COR-L47 (cell line): ENCODE measurements at places on chromosomes 1 and 21.
A peak's percentile ranks its signal among the peaks of the same experiment; 100 is the strongest.

GRCh38 chr1:1782399-1783221 is 4.3 kb upstream of the NADK start:
- DNase-seq: peak; percentile 72

GRCh38 chr1:97164276-97164639 is 442.7 kb downstream of the PTBP2 start:
- no peak for DNase-seq

- peak; percentile 59 for DNase-seq
Measured at GRCh38 chr1:95685081-95685480, 451.1 kb downstream of the RWDD3 start.

GRCh38 chr1:94522304-94522703 is 19.3 kb downstream of the F3 start:
- peak; percentile 41 for DNase-seq

DNA sequence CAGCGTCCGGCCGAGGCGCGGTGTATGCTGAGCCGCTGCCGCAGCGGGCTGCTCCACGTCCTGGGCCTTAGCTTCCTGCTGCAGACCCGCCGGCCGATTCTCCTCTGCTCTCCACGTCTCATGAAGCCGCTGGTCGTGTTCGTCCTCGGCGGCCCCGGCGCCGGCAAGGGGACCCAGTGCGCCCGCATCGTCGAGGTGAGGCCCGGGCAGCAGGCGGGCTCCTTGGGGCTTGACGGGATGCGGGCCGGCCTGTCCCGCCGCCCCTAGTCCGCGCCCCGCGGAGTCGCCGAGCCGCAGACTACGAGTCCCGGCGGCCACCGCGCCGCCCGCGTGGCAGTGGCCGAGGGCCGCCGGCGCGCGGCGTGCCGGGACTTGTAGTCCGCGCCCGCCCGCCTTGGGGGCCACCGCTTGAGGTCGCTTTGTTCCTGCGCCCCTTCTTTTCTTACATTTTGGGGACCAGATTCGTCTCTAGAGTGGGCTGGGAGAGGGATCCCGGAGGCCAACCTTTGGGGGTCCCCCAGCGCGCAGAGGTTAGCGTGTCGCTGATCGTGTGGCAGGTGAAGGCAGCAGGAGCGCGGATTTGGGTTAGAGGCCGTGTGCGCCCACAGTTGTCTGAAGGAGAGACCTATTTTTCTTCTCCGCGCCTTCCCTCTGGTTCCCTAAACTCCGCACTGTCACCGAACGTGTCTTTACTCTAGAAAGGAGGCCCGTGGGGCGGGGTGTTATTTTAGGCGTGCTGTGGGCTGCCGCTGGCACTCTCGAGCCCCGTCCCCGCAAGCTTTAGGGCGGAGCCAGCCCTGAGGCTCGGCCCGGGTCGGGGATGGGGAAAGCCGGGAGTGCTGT is 553 bp downstream of the CMPK1 start:
- peak; percentile 43 for DNase-seq

DNA sequence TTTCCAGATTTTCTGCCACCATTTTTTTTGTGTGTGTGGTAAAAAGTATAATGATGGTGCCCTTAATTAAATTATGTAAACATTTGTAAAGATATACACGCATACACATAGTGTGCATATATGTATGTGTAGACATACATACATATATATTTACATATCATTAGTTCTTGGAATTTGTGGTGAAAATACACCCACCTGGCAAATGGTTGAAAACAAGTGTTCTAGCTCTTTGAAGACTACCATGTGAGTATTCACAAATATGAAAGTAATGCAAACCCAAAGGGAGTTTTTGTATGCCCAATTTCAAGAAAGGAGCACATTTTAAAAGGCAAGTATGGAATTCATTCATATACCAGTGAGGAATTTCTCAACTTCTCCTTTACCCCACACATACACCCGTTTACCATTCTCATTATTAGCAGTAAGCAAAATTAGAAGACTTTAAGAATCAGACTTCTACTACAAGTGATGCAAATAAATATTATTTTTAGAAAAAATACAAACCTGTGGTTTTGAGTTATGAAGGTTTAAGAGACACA is 8.0 kb downstream of the RABGAP1L start:
- no peak for DNase-seq

- no peak for DNase-seq
Measured at GRCh38 chr1:113178106-113178505, 105.1 kb downstream of the LRIG2 start.

DNA sequence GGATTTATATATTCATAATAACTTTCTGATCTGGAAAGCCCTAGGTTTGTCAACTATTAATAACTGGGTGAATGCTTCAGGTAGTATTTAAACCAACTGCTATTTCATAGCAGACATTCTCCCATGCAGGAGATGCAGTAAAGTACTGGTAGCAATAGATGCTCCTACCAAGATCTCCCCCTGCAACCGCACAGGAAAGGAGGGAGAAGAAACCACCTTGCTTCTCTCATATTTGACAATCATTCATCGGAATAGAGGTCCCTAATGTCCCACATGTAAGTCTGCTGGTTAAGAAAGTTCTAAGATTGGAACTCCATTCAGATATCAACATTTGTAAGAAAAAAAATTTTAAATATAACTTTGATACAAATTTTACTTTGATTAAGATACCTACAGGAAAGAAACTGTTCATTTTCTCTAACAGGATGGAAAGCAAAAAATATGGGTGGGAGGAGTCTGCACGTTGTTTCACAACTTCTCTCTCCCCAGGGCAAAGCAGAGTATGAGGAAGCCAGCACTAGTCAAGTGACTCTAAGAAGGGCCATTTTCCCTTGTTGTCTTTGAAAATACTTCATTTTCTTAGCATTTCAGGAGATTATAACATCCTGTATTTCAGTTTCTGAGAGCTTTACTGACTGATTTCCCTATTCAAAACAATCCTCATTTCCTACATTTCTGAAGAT is at the start of gene PYHIN1:
TSS of gene PYHIN1 (plus strand) at position 498 of the 683 bp plus-strand sequence. CDS start 5,359 bp downstream, outside the sequence.
- no peak for DNase-seq

GRCh38 chr21:46323227-46323709 is 402 bp downstream of the C21orf58 start:
- DNase-seq: no peak

DNA sequence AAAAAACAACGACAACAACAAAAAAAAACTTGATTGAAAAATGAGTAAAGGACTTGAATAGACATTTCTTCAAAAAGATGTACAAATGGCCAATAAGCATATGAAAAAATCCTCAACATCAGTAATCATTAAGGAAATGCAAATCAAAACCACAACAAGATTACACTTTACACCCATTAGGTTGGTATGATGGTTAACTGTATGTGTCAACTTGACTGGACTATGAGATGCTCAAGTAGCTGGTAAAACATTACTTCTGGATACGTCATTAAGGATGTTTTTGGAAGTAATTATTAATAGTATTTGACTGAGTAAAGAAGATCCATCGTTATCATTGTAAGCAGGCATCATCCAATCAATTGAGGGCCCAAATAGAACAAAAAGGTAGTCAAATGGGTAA is 34.9 kb upstream of the LYPLAL1 start:
- no peak for DNase-seq

GRCh38 chr21:36437745-36438128 is 42.2 kb downstream of the CLDN14 start:
- DNase-seq: no peak

GRCh38 chr1:46480959-46481646 is 8.5 kb upstream of the DMBX1 start:
- no peak for DNase-seq

DNA sequence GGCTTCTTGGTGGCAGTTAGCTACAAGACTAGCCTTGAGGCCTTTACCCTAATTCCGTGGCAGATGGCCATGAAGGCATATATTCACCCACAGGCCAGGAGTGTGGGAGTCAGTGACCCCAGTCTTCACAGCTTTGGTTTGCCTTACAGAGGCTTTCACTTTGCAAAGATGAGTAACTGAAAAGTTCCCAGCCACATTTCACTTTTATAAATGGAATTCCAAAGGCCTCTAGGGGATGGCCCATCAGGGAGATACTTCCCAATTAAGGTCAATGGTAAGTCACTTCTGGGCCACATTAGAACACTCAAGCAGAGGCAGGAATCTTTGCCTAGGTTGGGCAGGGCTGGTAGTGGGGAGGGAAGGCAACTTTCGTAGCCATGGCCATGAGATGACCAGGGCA is 13.1 kb upstream of the HEYL start:
- no peak for DNase-seq

GRCh38 chr1:232789651-232790050 is 15.6 kb upstream of the MAP10 start:
- no peak for DNase-seq

DNA sequence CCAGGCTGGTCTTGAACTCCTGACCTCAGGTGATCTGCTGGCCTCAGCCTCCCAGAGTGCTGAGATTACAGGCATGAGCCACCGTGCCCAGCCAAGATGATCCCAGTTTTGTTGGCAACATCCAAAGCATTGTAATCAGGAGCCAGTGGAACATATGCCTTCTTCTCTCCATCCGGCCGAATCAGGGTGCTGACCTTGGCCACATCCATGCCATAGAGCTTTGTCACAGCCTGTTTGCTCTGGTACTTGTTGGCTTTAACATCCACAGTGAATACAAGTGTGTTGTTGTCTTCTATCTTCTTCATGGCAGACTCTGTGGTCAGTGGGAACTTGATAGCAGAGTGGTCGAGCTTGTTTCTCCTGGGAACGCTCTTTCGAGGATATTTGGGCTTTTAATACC is 17.1 kb downstream of the TNFRSF8 start:
- DNase-seq: no peak

GRCh38 chr1:28646040-28646439 is 2.4 kb upstream of the RNU11 start:
- DNase-seq: no peak

- DNase-seq: no peak
Measured at GRCh38 chr1:116497656-116498055, 73.2 kb downstream of the CD58 start.

- no peak for DNase-seq
Measured at GRCh38 chr1:12596007-12596821, 21.8 kb downstream of the DHRS3 start.

- peak; percentile 16 for DNase-seq
Measured at GRCh38 chr1:40450495-40451237, 390 bp downstream of the ZFP69B start.

GRCh38 chr1:198908995-198909394 is 270.2 kb downstream of the PTPRC start:
- no peak for DNase-seq

DNA sequence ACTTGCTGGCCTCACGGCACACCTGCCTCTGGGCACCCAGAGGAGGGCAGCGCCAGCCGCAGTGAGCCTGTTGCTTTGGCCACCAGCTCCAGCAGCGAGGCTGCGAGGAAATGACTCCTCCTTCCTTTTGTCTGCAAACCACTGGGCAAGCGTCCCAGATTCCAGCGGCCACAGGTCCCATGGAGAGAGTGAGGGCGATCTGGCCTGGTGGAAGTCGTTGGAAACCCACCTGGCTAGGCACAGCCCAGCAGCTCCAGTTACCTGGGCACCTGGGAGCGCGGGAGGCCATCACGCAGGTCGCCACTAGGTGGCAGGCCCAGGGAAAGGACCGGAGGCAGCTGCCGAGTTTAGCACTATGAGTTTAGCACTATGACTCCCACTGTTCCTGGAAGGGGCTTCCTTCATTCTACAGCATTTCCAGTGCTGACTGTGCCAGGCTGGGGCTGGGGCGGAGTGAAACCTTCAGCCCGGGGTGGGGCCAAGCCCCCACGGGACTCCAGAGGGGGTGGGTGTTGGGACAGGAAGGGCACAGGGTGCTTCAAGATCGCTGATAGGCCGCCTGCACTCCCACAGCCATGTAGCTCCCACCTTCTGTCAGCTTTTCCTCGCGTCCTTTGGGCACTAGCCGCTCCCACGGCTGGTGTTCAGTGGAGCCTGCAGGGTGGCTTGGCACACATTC is 1.1 kb upstream of the ESPN start:
- DNase-seq: peak; percentile 91

- no peak for DNase-seq
Measured at GRCh38 chr1:99919220-99919619, 50.6 kb upstream of the SLC35A3 start.

DNA sequence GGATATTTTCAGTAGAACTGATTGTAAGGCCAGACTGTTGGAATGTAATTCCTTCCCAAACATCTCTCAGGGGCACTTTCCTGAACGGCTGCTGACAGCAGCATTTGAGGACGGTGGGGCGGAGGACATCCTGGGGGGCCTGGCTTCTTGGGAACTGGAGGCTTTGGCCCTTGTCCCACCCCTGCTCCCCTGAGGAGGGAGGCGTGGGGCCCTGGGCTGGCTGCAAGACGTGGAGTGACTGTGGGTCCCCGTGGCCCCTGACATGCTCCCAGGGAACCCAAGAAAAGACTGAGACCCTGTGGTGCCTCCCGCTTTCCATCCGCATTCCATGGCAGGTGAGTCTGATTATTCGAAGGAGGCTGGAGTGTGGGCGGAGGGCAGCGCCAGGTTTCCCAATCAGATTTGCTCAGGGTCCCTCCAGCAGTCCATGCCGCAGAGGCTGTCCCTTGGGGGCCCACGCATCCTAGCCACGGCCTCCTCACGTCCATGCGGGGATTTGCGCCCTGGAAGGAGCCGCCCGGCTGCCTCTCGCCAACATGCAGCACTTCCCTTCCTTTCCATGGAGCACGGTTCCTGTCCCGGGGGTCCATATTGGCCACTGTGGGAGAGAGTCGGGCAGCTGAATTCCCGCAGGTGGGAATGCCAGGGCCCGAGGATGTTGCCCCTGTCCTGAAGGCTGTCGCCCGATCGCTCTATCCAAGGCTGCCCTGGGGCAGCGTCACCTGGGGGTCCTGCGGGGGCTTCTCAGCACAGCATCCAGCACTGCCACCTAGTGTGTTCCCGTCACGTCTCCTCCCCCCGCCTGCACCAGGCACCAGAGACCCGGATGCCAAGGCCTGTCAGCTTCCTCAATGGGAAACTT is 69.0 kb downstream of the FAAP20 start:
- DNase-seq: no peak

DNA sequence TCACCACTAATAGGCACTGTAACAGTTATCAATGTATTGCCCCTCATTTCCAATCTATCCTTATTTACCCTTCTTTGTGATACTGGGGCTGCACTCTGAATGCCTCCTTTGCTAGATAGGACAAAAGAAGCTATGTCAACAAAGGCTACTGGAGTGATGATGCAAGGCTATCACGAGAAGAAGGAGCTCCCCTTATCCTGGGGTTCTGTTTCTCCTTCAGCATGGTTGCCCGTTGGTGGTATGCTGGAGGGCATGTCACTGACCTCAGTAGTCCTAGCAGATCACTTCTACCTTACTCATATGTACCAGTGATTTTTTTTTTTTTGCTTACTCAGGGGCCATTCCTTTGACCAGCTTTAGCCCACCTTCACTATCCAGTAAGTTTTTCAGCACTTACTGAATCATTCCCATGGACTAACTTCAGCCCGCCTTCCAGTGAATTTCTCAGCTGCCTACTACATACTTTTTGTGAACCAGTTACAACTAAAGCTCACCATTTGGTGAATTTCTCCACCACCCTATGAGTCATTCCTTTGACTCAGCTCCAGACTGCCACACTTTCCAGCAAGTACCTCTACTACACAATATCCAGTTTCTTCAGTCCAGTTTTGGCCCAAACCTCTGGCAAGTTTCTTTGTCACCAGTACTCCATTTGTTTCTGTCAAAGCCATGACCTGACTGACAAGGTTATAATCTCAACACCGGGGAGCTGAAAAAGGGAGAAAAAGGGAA is 944.5 kb downstream of the KCNT2 start:
- DNase-seq: no peak

GRCh38 chr1:22001409-22001808 is at the start of gene CELA3A:
Gene CELA3A (plus strand): TSS chr1:22001657. CDS start chr1:22001675, 18 bp downstream.
- no peak for DNase-seq

- DNase-seq: no peak
Measured at GRCh38 chr1:225573216-225573615, 79.7 kb downstream of the ENAH start.
